ENCODE measurements at places on chromosomes 4 and X.

- no peak for DNase-seq
Observed at GRCh38 chr4:38002451-38003071, 42.4 kb downstream of the PTTG2 start.

- DNase-seq, result no peak
Observed at GRCh38 chrX:148874636-148875246, 374.3 kb downstream of the AFF2 start.

GRCh38 chr4:152255437-152255836 is 280.5 kb downstream of the FBXW7 start:
- peak; percentile 51 for DNase-seq

- no peak for DNase-seq
Observed at GRCh38 chr4:165184220-165184619, 23.1 kb upstream of the KLHL2 start.

- DNase-seq, result no peak
Observed at GRCh38 chr4:107740381-107740780, 20.3 kb upstream of the PAPSS1 start.

DNA sequence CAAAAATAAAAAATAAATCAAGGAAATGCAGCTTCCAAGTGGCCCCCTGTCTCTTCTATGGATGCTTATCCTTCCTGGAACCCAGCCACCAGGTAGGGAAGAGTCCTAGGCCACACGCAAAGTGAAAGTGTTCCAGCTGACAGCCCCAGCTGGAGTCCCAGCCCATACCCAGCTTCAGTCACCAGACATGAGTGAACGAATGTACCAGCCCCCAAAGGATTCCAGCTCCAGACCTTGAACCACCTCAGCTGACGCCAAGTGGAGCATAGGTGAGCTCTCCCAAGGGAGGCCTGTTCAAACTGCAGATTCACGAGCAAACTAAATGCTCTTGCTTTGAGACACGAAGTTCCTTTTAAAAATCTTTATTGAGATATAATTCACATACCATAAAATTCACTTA is 62.0 kb downstream of the BCOR start:
- DNase-seq, result no peak

- no peak for DNase-seq
Observed at GRCh38 chr4:24559889-24560288, 24.5 kb downstream of the DHX15 start.
